ENCODE measurements at places on chromosomes 5 and 9.

DNA sequence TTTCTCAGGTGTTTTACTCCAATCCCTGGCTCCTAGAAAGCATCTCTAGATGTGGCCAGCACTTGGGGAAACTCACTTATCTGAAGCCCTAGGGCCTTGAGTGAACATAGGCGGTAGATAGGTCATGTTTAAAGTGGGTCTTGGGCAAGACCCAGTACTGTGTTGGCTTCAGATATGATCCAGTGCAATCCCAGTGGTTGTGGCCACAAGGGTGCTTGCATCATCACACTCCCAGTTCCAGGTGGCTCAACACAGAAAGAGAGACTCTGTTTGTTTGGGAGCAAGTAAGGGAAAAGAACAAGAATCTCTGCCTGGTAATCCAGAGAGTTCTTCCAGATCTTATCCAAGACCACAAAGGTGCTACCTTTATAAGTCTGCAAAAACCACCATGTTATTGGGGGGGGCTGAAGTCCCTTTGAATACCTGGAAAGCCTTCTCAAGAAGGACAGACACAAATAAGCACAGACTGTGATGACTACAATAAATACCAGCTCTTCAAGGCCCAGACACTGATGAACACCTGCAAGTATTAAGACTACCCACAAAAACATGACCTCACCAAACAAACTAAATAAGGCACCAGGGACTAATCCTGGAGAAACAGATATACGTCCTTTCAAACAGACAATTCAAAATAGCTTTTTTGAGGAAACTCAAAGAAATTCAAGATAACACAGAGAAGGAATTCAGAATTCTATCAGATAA is 114.7 kb downstream of the LURAP1L start:
- no peak overlapping the region for H3K4me3 ChIP-seq
- DNase-seq, result no peak
- H3K36me3 ChIP-seq, result no peaks in the 10 kb centered on the region
- no peak overlapping the region for H3K27ac ChIP-seq

- H3K4me1 ChIP-seq, result peaks cover 14% of the 10 kb centered on the region
- no peaks in the 10 kb centered on the region for H3K27me3 ChIP-seq
- H3K27ac ChIP-seq, result no peak overlapping the region
- H3K4me3 ChIP-seq, result no peak overlapping the region
Measured at GRCh38 chr5:71651579-71651978, 64.4 kb downstream of the MCCC2 start.

GRCh38 chr5:37954561-37954960 is 114.7 kb upstream of the GDNF start:
- no peak overlapping the region for H3K4me3 ChIP-seq
- H3K36me3 ChIP-seq, result no peaks in the 10 kb centered on the region
- H3K4me1 ChIP-seq, result no peaks in the 10 kb centered on the region
- H3K27ac ChIP-seq, result no peak overlapping the region
- no peaks in the 10 kb centered on the region for H3K27me3 ChIP-seq
- no peak for DNase-seq

- no peaks in the 10 kb centered on the region for H3K27me3 ChIP-seq
- H3K4me3 ChIP-seq, result no peak overlapping the region
- H3K36me3 ChIP-seq, result no peaks in the 10 kb centered on the region
- peaks cover 14% of the 10 kb centered on the region for H3K4me1 ChIP-seq
Measured at GRCh38 chr5:133917785-133918184, 50.6 kb downstream of the C5orf15 start.

GRCh38 chr5:142908659-142909058 is 138.5 kb downstream of the ARHGAP26 start:
- H3K27ac ChIP-seq, result no peak overlapping the region
- DNase-seq, result no peak
- no peaks in the 10 kb centered on the region for H3K27me3 ChIP-seq
- peaks cover 34% of the 10 kb centered on the region for H3K36me3 ChIP-seq
- H3K4me1 ChIP-seq, result no peaks in the 10 kb centered on the region

DNA sequence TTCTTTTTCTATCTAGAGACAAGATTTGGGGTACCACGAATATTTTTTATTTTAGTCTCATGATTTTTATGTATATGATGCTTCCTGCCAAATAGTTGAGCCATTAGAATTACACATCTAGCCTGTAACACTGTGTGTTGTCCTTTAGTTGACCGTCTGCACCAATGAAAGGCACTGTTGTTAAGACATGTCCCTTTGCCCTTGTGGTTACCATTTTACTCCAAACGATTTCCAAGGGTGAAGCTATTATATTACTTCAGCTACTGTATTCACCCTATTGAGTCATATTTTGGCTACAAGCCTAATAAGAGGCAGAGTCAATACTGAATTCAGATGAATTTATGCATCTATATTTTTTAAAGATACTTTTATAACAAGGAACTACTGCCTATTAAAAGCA is 207.6 kb downstream of the CETN3 start:
- DNase-seq, result no peak
- H3K27ac ChIP-seq, result no peak overlapping the region
- H3K36me3 ChIP-seq, result no peaks in the 10 kb centered on the region

GRCh38 chr5:35313291-35313690 is 83.0 kb upstream of the PRLR start:
- H3K27me3 ChIP-seq, result peaks cover 24% of the 10 kb centered on the region
- no peak overlapping the region for H3K27ac ChIP-seq
- H3K4me1 ChIP-seq, result no peaks in the 10 kb centered on the region
- H3K36me3 ChIP-seq, result no peaks in the 10 kb centered on the region
- no peak overlapping the region for H3K4me3 ChIP-seq

GRCh38 chr5:147504011-147504410 is 5.9 kb downstream of the DPYSL3 start:
- H3K27me3 ChIP-seq, result peaks cover 17% of the 10 kb centered on the region
- no peak overlapping the region for H3K4me3 ChIP-seq
- no peaks in the 10 kb centered on the region for H3K36me3 ChIP-seq
- peaks cover 3% of the 10 kb centered on the region for H3K4me1 ChIP-seq
- H3K27ac ChIP-seq, result no peak overlapping the region

GRCh38 chr9:137128862-137129455 is 10.0 kb upstream of the GRIN1 start:
- peaks cover 2% of the 10 kb centered on the region for H3K27me3 ChIP-seq
- H3K36me3 ChIP-seq, result peaks cover 7% of the 10 kb centered on the region
- H3K4me1 ChIP-seq, result peaks cover 17% of the 10 kb centered on the region
- peak overlapping the region; percentile 91 for H3K4me3 ChIP-seq

- H3K27me3 ChIP-seq, result peaks cover 2% of the 10 kb centered on the region
- H3K36me3 ChIP-seq, result no peaks in the 10 kb centered on the region
- H3K4me1 ChIP-seq, result no peaks in the 10 kb centered on the region
- no peak overlapping the region for H3K27ac ChIP-seq
Measured at GRCh38 chr5:150579462-150580400, 60.7 kb upstream of the SYNPO start.

DNA sequence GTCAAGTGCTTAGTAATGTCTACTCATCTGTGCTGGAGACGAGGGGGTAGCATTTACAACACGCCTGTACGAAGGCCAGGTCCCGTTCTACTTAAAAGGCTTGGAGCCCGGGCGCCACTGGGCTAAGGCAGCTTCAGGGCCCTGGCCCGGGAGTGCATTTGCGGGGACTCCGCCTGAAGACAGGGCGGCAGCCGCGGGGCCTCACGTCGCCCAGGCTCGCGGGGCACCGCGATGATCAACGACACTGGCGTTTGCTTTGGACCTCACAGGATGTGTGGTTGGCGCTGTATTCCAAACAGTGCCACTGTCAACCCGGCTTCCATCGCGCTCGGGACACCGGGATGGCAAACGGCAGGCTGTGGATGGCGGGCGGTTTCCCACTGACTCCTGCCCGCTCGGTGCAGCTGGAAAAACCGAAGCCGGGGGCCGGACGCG is 1.1 kb upstream of the TENT4A start:
- peaks cover 26% of the 10 kb centered on the region for H3K4me1 ChIP-seq
- peak overlapping the region; percentile 92 for H3K27ac ChIP-seq
- peak; percentile 62 for DNase-seq
- peaks cover 5% of the 10 kb centered on the region for H3K27me3 ChIP-seq
- peaks cover 12% of the 10 kb centered on the region for H3K36me3 ChIP-seq
- H3K4me3 ChIP-seq, result peak overlapping the region; percentile 83

GRCh38 chr5:159104051-159104651 is 4.4 kb upstream of the EBF1 start:
- H3K36me3 ChIP-seq, result no peaks in the 10 kb centered on the region
- H3K27ac ChIP-seq, result no peak overlapping the region
- no peak for DNase-seq
- peaks cover 55% of the 10 kb centered on the region for H3K27me3 ChIP-seq
- peaks cover 31% of the 10 kb centered on the region for H3K4me1 ChIP-seq

- H3K4me3 ChIP-seq, result no peak overlapping the region
- H3K27me3 ChIP-seq, result peaks cover 2% of the 10 kb centered on the region
- H3K36me3 ChIP-seq, result no peaks in the 10 kb centered on the region
- DNase-seq, result no peak
- no peak overlapping the region for H3K27ac ChIP-seq
- H3K4me1 ChIP-seq, result no peaks in the 10 kb centered on the region
Measured at GRCh38 chr9:134793288-134794188, 87.1 kb upstream of the FCN2 start.

DNA sequence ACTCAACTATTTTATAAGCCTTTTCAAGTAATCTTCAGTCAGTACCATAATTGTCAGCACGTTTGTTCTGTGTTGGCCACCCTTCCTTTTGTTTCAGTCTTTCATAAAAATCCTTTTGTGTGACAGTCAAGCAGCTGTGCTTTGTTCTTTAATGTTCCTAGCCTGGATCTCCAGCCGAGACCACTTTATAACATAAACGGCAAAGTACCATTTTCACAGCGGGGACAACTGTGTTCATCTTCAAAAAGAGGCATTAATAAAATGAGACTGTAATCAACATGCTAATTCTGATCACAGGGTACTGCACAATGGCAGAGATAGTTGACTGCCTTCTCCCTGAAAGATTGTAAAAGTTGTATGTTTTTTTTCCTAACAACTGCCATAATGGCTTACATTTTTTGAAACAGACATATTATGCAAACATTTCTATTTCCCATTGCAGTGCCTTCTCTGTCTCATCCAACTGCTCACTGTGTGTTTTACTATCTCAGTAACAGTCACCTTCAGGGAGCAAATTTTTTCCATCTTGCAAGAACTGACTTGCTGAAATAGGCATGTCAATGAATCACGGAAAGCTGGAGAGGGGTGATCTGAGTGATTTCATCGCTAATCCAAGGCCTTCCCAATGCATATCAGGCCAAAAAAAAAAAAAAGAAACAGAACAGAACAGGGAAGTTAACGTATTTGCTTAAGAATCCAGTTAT is 828.5 kb upstream of the DMAC1 start:
- H3K27me3 ChIP-seq, result peaks cover 3% of the 10 kb centered on the region
- no peaks in the 10 kb centered on the region for H3K4me1 ChIP-seq
- no peak overlapping the region for H3K27ac ChIP-seq
- no peak for DNase-seq
- H3K4me3 ChIP-seq, result no peak overlapping the region
- H3K36me3 ChIP-seq, result no peaks in the 10 kb centered on the region

DNA sequence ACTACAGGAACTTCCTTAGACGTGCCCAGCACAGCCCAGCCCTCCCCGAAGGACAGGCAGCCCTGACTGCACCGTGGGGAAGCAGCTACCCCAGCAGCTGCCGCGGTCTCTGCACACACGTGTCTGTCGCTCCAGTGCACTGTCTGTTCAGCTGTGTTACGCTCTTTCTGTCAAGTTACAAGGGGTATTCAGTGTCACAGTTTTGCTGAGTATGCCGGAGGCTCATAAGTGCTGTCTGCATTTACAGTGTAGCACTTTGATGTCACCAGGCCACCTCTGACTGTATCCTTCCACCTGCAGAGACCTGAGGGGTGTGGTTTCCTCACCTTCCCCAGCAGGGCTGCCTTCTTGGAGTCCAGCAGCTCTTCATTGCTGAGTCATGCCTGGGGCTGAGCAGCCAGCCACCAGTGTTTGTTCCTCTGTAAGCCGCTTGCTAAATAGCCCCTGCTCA is 126.8 kb downstream of the EHMT1 start:
- H3K27ac ChIP-seq, result no peak overlapping the region
- H3K27me3 ChIP-seq, result no peaks in the 10 kb centered on the region
- H3K36me3 ChIP-seq, result peaks cover 19% of the 10 kb centered on the region
- H3K4me3 ChIP-seq, result no peak overlapping the region
- H3K4me1 ChIP-seq, result peaks cover 14% of the 10 kb centered on the region

DNA sequence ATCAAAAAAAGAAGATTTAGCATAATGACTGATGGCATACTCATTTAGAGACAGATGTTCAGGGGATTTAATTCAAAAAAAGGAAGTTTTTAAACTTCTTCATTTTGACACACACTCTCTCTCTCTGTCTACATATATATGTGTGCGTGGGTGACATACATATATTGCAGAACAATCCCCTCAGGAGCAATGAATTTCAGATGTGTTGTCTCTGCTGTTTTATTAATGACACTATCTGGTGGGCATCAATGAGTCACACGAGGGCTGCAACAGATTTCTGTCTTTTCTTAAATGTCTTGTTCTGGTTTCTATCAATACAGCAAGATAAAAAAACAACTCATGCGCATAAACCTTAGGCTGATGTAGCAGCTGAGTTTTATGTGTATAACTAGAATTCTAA is 123.5 kb upstream of the SLCO6A1 start:
- no peak for DNase-seq
- H3K4me3 ChIP-seq, result no peak overlapping the region
- H3K27me3 ChIP-seq, result peaks cover 15% of the 10 kb centered on the region
- no peaks in the 10 kb centered on the region for H3K36me3 ChIP-seq
- no peak overlapping the region for H3K27ac ChIP-seq
- no peaks in the 10 kb centered on the region for H3K4me1 ChIP-seq

DNA sequence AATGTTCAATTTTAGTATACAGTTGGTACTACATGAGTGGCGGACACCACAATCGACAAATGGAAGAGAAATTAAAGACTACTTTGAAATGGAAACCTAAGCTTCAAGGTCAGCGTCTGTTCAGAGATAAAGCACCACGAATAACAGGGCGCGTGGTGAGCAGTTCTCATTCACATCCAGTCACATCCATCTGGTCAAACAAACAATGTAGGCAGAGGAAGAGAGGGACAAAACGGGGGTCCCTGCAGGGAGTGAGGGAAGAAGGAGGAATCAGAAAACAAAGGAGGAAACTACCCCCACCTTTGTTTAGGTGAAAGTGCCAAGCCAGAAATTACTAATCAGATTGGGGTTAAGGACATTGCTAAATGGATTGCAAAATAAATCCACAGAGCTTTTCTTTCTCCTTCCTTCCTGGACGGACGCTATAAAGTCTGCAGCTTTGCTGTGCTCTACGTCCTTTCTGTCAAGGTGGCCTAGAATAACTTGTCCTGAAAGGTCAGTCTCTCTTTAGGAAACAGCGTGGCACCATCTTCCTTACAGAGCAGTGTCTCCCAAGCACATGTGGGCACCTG is 138.6 kb downstream of the ENTREP1 start:
- H3K27ac ChIP-seq, result no peak overlapping the region
- no peaks in the 10 kb centered on the region for H3K36me3 ChIP-seq
- no peaks in the 10 kb centered on the region for H3K27me3 ChIP-seq
- no peak overlapping the region for H3K4me3 ChIP-seq

All from activated naive CD4-positive, alpha-beta T cell treated with anti-CD3 and anti-CD28 coated beads for 36 hours (primary cell).